ENCODE measurements at places on chromosomes 5 and 9. TPM values are rescaled to one million over a fixed set of nuclear protein-coding genes. Genes with fewer than 3 reads are reported as not detected.

The PCDH12 gene
- 15.7 TPM for polyA plus RNA-seq

The ZNF462 gene
- 37.9 TPM for polyA plus RNA-seq

The SPINK4 gene
- polyA plus RNA-seq = not detected

The PCDHGA8 gene
- 0.60 TPM for polyA plus RNA-seq

The DMRT2 gene
- polyA plus RNA-seq = 2.0 TPM

The FRRS1L gene
- 2.3 TPM for polyA plus RNA-seq

The WNT8A gene
- 0.15 TPM for polyA plus RNA-seq

GRCh38 chr5:75823811-75824210 is 106.6 kb upstream of the POC5 start:
- DNase-seq = no peak

GRCh38 chr9:105330755-105331154 is 86.3 kb downstream of the SLC44A1 start:
- no peak for DNase-seq

GRCh38 chr5:60257596-60258271 is 364.2 kb upstream of the PDE4D start:
- no peak for DNase-seq

GRCh38 chr5:8844847-8845246 is 701.0 kb downstream of the SEMA5A start:
- DNase-seq = no peak

GRCh38 chr9:89000973-89001916 is 10.0 kb downstream of the S1PR3 start:
- peak; percentile 92 for DNase-seq

- no peak for DNase-seq
Measured at GRCh38 chr9:127566351-127567001, 45.6 kb upstream of the STXBP1 start.

DNA sequence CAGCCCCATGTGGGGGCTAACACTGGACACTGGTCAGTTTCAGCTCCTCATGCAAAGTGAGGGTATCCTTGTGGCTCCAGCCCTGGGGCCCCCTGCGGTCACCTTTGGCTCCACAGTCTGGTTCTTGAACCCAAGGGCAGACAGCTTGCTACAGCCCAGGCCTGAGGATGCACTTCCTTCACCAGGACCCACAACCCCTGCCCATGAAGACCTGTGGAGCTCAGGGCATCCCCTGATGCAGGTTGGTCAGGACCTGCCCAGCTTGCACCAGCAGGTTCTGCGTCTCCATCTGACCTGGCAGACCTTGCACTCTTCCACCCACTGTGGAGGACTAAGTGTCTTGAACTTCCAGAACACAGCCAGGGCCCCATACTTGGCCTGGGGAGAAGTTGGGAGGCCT is 3.7 kb upstream of the MRNIP start:
- no peak for DNase-seq
